Stimulated activated CD4-positive, alpha-beta T cell treated with anti-CD3 and anti-CD28 coated beads, Interleukin-1b, Interleukin-23, amount 100 ng/mL, for 48 hours (primary cell): ENCODE measurements at places on chromosomes 6 and 20.
A peak's percentile ranks its signal among the peaks of the same experiment; 100 is the strongest.

- DNase-seq, result no peak
Observed at GRCh38 chr20:47318027-47318585, 38.4 kb downstream of the ZMYND8 start.

- DNase-seq, result no peak
Observed at GRCh38 chr20:37833221-37833896, 69.6 kb upstream of the VSTM2L start.

DNA sequence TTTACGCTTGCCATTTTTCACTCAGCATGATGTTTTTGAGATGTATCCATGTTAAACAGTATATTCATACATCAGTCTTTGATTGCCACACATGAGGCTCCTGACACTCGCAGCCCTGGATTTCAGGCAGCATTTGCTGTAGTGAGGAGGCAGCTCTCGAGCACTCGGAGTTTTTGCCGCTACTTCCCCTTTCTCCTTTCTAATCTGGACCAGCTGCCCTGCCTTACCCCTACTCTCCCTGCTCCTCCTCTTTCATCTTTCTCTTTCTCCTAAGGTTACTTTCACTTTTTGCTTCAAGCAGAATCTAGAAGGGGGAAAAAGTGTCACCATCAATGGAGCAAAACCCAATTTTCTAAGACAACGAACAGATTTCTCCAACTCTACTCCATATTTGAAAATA is 5.9 kb upstream of the CST3 start:
- no peak for DNase-seq

DNA sequence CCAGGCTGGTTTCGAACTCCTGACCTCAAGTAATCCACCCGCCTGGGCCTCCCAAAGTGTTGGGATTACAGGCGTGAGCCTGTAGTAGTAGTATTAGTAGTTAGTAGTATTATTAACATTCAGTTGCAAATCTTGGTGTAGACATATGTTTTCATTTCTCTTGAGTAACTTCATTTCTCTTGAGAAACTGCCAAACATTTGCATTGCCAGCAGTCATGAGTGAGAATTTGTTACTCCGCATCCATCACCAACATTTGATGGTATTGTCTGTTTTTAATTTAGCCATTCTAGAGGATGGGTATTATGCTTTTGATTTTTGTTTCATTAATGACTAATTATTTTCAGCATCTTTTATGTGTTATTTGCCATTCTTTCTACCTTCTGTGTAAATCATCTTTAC is 1.5 kb upstream of the ERVFRD-1 start:
- no peak for DNase-seq

DNA sequence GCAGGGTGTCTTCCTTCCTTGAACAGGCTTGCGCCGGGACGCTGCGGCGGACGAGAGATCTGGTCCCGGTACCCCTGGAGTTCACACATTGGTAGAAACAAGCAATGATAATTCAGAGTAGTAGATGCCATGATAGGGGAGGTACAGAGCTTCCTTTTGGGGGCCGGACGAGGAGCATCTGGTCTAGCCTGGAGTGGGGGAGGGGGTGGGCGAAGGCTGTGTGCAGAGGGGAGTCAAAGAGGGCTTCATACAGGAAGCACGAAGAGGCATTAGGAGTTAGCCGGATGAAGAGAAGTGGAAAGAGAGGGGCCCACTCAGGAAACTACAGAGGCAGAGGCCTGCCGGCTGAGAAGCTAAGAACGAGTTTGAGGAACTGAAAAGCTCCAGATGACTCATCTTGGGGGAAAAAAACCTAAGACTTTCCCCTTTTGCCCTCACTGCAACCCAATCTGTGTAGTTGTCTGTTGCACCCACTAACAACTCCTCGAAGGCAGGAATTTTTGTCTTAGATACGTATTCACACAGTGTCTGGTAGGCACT is 611 bp downstream of the CNPY3 start:
- peak; percentile 61 for DNase-seq

- DNase-seq, result no peak
Observed at GRCh38 chr6:46255528-46255927, 84.7 kb upstream of the ENPP5 start.
